ENCODE measurements at places on chromosomes 3 and 15. TPM values are rescaled to one million over a fixed set of nuclear protein-coding genes. Genes with fewer than 3 reads are reported as not detected.

ZNF770 gene
- 50.8 TPM for total RNA-seq

HTR3E gene
- total RNA-seq = not detected

DUOXA1 gene
- total RNA-seq = not detected

ITIH1 gene
- total RNA-seq = not detected

ZNF80 gene
- not detected for total RNA-seq

ATP2B2 gene
- total RNA-seq = not detected

LYZL4 gene
- total RNA-seq = not detected

TNNC1 gene
- 0.89 TPM for total RNA-seq

TEX55 gene
- total RNA-seq = not detected

SPATA16 gene
- not detected for total RNA-seq

ZFAND6 gene
- total RNA-seq = 124 TPM

C2CD4A gene
- not detected for total RNA-seq

C3orf49 gene
- not detected for total RNA-seq

FRMD5 gene
- 16.5 TPM for total RNA-seq

CSPG4 gene
- 63.0 TPM for total RNA-seq

TLR9 gene
- total RNA-seq = not detected

SUSD5 gene
- total RNA-seq = 1.5 TPM

GOLGA6D gene
- not detected for total RNA-seq

RAB6B gene
- total RNA-seq = 0.30 TPM

SLCO2A1 gene
- total RNA-seq = not detected
